Stromal cell of bone marrow (primary cell): ENCODE measurements at places on chromosomes 7 and 10.
A peak's percentile ranks its signal among the peaks of the same experiment; 100 is the strongest.

- DNase-seq = no peak
Measured at GRCh38 chr10:64648915-64649314, 1127.7 kb downstream of the REEP3 start.

DNA sequence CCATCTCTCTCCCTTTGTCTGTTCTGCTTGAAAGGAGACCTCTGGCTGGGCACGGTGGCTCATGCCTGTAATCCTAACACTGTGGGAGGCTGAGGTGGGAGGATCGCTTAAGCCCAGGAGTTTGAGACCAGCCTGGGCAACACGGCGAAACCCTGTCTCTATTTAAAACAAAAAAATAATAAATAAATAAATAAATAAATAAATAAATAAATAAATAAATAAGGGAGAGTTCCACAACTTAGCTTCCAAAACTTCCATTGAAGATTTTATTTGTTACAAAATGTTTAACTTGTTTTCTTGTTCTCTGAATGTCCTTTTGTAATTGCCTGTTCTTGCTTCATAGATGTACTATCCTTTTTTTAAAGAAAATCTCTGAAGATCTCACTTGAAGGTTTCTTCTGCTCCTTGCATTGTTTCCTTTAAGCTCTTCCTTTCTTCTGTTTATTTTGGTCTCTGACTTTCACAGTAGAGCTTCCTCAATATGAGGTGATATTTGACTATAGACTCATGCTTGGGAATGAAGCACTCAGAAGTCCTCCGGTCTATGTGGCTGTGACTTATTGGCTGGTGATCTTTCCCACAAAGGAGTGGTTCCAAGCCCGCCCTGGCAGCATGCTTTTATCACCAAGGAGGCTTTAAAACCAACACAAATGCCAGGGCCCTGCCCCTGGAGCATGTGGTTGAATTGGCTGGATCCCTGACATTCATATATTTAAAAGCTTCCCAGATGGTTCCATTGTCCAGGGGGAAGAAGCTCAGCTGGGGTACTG lies 18.1 kb upstream of the NPTX2 start:
- DNase-seq = no peak

GRCh38 chr10:101394524-101395133 lies 40.7 kb downstream of the BTRC start:
- no peak for DNase-seq

GRCh38 chr10:107656932-107657331 lies 492.4 kb upstream of the SORCS1 start:
- no peak for DNase-seq

DNA sequence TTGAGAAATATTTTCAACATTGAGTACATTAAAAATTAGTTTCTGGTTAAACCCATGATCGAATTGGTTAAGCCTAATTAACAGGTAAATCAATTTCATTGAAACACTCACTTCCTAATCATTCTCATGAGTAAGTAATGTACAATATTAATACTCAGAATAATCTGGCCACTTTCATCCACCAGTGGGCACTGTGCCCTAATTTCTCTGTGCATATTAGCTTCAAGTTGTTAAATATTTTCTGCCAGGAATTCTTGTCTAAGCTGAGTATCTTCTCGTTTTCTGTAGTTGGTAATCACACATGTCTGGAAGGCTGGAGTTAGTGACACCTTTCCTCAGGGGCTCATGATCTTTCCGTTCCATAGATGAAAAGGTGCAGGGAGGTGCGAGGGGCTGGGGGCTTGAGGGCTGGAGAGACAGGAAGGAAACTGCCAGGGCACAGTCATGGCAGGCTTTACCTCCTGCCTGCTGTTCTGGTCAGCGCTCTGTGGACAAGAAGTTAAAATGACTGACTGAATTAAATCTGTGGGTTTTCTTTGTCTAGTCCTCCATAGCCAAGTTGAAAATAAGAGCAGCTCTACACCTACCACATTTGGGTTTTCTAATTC lies 71.9 kb downstream of the WIPF3 start:
- peak; percentile 24 for DNase-seq

- no peak for DNase-seq
Measured at GRCh38 chr7:55072251-55072650, 53.4 kb downstream of the EGFR start.

GRCh38 chr7:75050501-75050900 lies 23.1 kb downstream of the RCC1L start:
- no peak for DNase-seq

DNA sequence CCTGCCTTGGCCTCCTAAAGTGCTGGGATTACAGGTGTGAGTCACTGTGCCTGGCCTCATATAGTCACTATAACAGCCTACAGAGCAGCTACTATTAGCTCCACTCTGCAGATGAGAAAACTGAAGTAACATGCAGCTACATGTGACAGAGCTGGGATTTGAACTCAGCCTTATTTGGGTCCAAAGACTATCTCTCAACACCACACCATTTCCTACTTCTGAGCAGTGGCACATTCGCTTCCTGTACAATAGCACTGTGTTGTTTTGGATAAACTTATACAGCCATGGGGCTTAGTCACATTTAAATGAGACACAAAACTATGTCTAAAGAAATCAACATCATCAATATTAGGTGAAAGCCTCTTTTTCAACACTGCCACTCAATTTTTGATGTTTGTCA lies 69.8 kb upstream of the DNAJB12 start:
- no peak for DNase-seq

DNA sequence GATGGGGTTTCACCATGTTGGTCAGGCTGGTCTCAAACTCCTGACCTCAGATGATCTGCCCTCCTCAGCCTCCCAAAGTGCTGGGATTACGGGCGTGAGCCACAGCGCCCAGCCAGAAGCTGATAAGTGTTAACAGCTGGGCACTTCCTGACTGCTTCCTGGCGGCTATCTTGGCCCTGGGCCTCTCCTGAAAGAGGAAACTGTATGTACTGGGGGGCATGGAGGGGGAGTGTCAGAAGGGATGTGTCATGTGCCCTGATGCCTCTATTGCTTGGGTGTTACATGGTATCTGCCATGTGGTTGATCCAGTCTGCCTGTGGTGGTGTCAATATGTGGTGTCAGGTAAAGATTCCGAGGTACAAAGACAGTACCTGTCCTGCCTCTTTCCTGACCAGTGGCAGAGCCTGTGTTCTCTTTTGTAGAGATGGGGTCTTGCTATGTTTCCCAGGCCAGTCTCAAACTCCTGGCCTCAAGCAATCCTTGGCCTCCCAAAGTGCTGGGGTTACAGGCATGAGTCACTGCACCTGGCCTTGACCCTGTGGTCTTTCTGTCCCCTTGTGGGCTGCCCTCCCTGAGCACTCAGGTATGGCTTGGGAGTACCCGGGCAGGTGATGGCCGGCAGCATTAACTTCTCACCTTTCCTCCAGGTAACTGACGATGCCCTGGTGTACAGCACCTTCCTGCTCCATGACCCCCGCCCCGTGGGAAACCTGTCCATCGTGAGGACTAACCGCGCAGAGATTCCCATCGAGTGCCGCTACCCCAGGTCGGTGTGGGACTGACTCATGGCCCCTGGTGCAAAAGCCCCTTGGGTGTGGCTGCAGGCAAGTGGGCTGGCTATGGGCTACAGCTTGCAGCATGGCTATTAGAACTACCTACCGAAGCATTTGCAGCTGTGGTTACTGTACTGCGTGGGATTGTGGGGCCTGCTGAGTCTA lies 4.4 kb downstream of the ZP3 start:
- DNase-seq = no peak

DNA sequence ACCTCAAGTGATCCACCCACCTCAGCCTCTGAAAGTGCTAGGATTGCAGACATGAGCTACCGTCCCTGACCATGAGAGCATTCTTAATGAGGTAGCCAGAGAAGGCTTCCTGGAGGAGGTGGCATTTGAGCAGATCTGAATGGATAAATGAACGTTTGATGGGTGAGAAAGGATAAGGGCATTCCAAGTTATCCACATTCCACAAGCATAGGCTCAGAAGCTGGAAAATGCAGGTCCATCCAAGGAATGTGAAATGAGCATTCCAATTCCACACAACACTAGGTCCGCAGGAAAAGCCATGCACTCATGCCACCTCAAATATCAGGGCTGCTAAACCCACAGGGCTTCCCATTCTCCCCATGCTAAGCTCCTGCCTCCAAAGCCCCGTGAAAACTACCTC lies 17.0 kb downstream of the TMEM130 start:
- DNase-seq = no peak

GRCh38 chr7:46775776-46776175 lies 806.1 kb downstream of the TNS3 start:
- no peak for DNase-seq

DNA sequence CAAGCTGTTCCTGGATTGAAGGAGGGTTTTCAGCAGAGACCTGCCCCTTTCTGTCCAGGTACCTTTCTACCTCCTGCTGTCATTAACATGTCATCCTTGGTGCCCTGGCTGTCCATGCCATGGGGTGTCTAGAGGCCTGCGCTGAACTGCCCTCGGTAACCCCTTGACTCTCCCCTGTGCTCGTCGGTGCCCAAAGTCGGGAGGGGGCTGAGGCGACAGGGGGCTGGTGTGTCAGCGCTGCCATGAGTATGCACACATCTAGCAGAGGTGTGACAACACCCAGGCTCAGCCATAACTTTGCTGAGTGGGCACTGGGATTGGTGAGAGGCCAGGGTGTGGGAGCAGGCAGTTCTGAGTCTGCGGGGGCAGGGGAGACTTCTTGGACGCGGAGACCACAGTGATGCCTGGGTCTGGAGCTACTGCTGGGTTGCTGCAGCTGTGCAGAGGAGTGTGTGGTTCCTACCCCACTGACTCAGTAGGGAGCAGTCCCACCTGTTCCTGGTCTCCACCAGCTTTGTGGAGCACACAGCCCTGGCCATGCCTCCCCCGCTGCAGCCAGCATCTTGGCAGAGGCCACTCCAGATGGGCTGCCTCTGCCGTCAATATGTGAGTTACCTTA lies 376.2 kb upstream of the SEMA3C start:
- DNase-seq = no peak

GRCh38 chr7:50125766-50126165 lies 32.7 kb upstream of the ZPBP start:
- DNase-seq = no peak
